Activated naive CD4-positive, alpha-beta T cell (primary cell): ENCODE measurements at places on chromosomes 1 and 21.

- no peak for DNase-seq
These were observed 27.2 kb upstream of the TRIM67 start for GRCh38 chr1:231134624-231135023.

DNA sequence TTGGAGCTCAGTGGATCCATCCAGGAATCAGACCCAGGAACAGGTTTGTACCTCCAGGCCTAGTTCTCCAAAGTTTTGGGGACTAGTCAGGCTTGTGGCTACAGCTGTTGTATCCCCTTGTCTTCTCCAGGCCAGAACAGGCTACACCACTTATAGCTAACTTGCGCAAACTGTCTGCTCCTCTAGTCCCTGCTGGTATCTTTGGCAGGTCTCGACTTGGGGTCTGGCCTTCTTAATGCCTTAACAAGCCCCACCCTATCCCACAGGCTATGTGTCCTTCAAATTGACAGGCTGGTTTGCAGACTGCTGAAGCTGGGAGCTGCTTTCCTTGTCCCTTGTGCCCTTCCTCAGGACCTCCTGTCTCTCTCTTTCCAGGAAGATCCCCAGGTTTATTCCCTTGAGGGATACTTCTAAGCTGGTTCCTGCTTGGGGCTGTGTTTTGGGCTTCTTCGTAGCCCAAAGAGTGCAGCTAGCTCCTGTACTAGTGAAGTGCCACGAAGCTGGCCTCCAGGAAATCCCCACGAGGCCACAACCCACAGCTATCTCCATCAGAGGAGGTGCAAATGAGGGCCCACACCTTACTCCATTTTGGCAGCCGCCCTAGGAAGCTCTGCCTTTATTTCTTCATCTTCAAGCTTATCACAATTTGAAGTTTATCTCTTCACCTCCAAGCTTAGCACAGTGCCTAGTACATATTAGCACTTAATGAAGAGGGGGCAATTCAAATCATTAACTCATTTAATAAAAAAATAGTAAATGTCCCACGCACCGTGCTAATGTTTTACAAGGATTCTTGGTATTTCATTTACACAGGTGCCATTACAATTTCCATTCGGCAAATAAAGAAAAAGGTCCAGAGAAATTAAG, 683 bp upstream of the DMAP1 start:
- DNase-seq, result no peak

DNA sequence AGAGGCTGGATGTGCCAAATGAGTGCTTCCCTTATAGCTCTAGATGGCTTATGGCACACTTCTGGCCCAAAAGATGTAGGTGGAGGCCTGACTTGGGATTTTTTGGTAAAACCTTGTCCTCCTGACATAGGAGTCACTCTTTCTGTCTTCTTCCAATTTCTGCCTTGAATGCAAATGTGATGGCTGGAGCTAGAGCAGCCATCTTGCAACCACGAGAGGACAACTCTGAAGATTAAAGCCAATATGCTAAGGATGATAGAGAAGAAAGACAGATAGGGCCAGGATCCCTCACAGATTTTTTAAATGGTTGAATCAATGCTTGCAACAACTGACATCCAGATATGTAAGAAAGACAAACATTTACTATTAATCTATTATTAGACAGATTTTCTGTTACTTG, 8.5 kb upstream of the GPR137B start:
- DNase-seq, result no peak

DNA sequence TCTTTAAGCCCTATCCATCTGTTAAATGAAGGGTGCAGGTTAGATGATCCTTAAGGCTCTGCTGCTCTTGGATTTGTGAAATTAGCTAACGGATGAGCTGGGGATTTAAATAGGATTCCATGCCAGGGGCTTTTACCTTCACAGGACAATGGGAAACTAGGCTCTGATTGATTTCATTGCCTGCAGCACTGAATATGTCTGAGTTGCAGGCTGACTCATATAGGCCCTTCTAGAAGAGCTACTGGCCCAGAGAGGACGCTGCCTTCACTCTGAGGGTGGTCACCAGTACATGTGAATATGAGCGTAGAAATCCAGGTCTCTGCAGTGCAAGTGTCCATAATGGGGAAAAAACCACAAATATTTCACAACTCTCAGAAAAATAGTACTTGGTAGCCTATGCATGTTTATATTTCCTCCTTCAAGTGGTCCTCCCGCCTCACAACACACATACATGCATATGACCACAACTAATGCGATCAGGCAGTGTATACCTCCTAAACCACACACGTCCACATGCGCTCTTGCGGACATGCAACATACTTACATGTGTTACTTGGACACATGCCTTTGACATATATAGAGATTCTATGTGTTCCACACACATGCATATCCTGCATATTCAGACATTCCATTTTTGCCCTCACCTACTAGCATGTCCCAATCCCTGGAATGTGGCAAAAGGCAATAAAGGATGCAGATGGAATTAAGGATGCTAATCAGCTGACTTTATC, 233.8 kb upstream of the JUN start:
- no peak for DNase-seq

GRCh38 chr1:201378804-201379203, 1.3 kb upstream of the TNNT2 start:
- DNase-seq, result no peak

- DNase-seq, result no peak
These were observed 46.1 kb downstream of the NME7 start for GRCh38 chr1:169321539-169321938.

- DNase-seq, result no peak
These were observed 114.9 kb downstream of the VPS13D start for GRCh38 chr1:12344596-12345349.

DNA sequence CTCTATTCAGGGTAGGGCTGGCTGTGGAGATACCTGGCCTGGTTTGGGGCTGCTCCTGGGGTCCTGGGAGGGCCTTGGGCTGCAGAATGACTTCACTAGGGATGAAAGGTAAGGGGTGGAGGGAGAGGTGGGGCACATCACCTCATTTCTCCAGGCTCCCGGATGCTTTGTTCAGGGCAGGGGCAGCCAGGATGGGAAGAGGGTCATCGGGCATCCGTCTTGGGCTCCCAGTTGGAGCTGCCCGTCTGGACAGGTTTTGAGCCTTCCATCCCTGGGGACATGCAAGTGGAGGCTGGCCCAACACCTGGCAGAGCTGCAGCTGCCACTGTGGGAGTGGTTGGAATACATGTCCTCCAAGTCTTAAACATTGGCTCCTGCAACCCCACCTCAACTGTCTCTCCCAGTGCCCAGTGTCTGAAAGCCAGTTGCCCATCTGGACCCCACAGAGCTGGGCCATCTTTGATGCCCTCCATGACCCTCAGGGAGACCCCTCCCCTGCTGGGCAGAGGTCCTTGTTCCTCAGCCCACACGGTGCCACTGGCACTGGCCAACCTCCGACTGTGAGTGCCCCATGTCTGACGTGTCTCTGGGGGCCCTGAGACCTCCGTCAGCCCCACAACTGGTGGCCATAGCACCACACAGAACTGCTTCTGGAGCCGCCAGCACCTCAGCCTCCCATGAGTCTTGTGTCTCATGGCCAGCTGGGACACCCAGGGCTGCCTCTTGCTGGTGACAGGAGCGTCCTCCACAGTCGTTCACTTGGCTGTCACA, 52.8 kb downstream of the TRIM11 start:
- DNase-seq, result no peak

DNA sequence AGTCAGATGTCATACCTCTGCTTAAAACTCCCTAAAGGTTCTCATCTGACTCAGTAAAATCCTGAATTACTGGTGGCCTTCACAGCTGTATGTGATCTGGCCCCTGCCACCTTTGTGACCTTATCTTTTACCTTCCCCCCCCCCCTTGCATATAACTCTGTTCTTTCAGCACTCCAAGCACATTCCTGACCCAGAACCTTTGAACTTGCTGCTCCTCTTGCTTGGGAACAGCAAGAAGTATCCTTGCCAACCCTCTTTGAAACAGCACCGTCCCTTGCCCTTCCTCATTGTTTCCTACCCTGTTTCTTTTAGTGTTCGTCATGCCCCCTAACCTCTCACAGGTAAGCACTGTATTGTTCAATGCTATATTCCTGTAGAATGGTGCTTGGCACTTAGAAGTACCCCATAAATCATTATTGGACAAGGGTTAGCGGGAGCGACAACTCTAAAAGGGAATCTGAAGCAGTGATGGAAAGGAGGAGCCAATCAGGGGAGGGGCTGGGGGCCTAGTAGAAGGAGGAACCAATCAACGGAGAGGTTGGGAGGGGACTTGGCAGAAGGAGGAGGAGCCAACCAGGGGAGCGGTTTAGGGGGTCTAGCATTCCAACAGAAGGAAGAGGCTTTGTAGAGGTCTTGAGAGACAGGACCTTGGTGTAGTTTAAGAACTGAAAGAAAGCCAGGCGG, 13.9 kb downstream of the CACHD1 start:
- DNase-seq, result no peak

- DNase-seq, result no peak
These were observed 55.8 kb downstream of the HUNK start for GRCh38 chr21:31928656-31929055.

DNA sequence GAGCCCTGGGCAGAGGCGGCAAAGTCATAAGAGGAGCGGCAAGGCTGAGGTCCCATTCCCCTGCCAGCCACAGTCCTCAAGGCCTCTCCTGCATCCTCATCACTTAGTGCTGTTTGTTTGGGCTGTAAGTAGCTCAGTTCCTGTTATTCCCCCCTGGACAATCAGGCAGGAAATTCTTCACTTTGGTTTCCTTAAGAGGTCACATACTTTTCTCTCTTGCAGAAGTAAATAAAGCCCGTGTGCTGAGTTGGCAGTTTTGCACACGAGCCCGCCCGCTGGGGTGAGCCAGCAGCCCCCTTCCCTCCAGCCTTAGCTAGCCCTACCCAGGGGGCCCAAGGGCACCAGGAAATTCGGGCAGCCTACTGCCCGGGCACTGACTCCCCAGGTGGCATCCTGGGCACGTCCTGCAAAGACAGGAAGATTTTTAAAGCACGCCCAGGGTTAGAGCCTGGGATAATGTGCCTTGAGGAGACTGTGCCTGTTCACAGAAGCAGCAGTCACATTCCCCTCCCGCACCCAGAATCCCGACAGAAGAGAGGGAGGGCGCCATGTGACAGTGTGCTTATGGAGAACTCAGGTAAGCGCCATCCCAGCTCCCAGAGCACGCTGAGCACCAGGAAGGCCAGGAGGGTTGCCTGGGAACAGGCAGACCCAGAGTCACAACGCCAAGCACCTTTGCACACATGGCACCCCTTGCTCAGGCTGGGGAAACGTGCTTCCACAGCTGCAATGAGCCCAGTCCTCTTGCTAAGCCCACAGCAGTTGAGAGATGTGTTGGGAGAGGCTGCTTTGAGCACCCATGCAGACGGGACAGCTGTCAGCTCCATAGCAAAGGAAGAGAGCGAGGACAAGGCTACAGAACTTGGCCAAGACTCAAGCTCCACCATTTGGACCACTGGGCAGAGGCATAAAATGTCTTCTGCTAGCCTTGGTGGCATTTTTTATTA, 144.5 kb upstream of the TMEM51 start:
- no peak for DNase-seq

DNA sequence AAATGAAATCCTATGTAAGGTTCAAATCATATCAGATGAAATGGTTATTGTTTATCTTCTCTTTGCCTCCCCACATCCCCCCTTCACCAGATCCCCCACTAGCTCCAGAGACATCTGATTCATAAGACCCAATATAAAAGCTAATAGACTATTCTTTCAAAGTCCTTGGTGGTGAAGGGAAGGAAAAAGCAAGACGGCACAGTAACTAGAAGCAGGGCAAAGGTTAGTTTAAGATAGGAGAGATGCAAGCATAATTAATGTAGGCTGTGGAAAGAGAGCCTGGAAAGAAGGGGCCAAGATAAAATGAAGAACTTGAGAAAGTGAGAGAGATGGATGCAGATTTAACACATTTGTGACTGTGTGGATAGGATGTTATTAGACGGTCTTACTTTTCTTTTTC, 33.8 kb downstream of the BTG3 start:
- DNase-seq, result no peak

GRCh38 chr1:200015811-200016210, 11.7 kb upstream of the NR5A2 start:
- no peak for DNase-seq

- no peak for DNase-seq
These were observed 24.1 kb upstream of the NFASC start for GRCh38 chr1:204846546-204846945.

DNA sequence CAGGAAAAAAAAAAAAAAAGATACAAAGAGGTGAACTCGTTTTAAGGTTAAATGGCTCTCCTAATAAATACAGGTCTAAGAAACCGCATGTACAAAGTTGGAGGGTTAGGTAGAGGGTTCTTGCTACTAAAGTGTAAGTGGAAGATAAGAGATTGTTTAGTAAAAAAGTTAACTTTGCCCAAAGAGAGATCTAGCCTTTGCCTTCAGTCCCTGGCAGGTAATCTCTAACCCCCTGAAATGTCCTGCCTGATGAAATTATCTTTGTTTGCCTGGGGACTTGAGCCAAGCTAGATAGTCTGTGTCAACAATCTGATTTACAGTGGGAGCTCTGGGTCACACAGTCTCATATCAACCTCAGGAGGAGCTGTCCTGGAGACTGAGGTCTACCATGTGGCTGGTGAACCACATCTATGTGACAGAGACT, 57.6 kb downstream of the TRIM33 start:
- no peak for DNase-seq

GRCh38 chr1:39890880-39891279, 7.6 kb upstream of the TRIT1 start:
- DNase-seq, result no peak

- no peak for DNase-seq
These were observed 22.3 kb downstream of the ZBTB8B start for GRCh38 chr1:32487182-32487581.

DNA sequence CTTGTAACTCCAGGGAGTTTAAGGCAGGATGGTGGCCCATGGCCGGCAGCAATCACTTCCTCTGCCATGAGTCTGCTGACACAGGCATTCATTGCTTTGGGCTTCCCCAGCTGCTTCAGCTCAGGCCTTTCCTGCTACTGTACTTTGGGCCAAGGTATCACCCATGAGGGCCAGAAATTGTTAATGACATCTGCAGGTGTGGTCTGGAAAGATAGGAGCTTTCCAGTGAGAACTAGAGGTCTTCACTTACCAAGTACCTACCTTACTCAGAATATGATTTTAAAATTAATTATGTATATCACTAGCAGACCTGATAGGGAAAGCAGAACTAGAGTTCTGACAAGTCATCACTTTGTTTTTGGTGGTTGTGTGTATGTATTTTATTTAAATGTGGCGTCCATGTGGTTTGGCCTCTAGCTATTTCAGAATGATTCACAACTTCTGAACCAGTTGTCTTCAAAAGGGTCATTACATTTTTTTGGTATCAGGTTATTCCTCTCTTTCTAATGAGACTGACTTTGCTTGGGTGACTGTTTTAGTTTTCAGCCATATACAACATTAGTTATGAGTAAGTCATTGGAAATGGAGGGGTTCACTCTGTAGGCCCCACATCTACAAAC, 2.7 kb downstream of the RGL1 start:
- no peak for DNase-seq
